ENCODE measurements at places on chromosomes 3 and 15.

DNA sequence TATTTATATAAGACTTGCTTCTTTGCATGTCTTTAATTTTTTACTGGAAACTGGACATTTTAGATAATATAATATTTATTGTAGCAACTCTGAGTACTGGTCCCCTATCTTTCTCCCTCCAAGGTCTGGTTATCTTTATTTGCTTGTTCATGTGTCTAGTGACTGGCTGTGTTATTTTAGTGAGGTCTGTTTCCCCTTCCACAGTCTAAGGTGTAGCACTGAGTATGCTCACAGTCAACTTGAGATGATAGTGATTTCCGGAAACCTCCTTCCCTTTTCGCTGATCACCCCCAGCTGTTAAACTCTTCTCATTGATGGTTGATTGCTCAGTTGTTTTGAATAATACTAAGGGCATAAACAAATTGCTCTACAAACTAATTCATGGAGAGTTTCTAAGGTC lies 37.0 kb downstream of the PCNP start:
- H3K27ac ChIP-seq = no peak overlapping the region
- H3K4me3 ChIP-seq = no peak overlapping the region
- H3K4me1 ChIP-seq = no peaks in the 10 kb centered on the region

DNA sequence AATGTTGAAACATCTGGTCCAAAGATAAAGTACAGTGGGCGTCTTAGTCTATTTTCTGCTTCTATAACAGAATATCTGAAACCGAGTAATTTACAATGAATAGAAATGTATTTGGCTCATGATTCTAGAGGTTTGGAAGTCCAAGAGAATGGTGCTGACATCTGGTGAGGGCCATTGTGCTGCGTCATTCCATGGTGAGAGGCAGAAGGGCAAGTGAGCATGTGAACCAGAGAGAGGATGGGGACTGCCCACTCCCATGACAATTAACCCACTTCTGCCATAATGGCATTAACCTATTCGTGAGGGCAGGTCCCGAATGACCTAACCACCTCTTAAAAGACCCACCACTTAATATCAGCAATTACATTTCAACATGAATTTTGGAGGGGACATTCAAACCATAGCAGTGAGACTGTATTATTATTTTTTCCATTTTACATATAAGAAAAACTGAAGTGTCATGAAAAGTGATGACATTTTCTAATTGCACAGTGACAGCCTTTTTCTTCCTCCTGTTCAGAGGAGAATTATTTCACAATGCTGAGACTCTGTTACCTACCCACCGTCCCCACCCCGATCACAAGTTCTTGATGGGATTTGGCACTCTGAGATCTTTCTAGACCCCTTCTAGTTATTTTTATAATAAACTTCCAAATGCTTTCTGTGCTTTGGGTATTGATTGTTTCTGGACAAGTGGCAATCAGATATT lies 238.8 kb downstream of the RPLP1 start:
- H3K4me1 ChIP-seq = no peaks in the 10 kb centered on the region
- H3K27me3 ChIP-seq = peaks cover 2% of the 10 kb centered on the region
- DNase-seq = no peak
- H3K27ac ChIP-seq = no peak overlapping the region
- H3K4me3 ChIP-seq = no peak overlapping the region

GRCh38 chr3:128683957-128684356 lies 33.3 kb upstream of the RPN1 start:
- H3K27me3 ChIP-seq = no peaks in the 10 kb centered on the region
- H3K4me3 ChIP-seq = no peak overlapping the region
- peaks cover 33% of the 10 kb centered on the region for H3K4me1 ChIP-seq
- H3K36me3 ChIP-seq = peaks cover 2% of the 10 kb centered on the region
- no peak for DNase-seq
- no peak overlapping the region for H3K27ac ChIP-seq

DNA sequence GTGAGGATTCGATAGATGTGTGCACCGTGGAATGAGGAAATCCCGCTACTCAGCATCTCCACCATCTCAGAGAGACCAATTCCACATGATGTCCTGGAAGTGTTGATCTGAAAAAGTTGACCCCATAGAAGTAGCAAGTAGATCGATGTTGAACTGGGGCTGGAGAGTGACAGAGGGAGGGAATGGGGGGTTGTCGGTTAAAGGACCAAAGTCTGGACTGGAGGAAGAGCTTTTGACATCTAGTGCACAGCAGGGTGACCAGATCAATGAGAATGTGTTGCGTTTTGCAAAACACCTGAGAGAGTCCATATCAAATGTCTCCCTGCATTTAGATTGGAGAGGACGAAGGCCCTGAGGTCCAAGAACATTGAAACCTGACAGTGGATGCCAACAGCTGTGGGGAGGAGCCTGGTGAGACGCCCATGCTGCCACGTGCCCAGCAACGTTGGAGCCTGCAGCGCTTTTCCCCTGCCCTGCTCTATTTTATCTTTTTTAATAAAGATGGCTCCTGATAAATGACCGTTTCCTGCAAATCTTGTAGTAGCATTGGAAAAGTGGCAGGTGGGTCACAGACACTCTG lies 30.1 kb upstream of the RPL32 start:
- no peak for DNase-seq
- no peaks in the 10 kb centered on the region for H3K36me3 ChIP-seq
- H3K27ac ChIP-seq = no peak overlapping the region
- no peak overlapping the region for H3K4me3 ChIP-seq
- H3K27me3 ChIP-seq = peaks cover 17% of the 10 kb centered on the region
- peaks cover 9% of the 10 kb centered on the region for H3K4me1 ChIP-seq

DNA sequence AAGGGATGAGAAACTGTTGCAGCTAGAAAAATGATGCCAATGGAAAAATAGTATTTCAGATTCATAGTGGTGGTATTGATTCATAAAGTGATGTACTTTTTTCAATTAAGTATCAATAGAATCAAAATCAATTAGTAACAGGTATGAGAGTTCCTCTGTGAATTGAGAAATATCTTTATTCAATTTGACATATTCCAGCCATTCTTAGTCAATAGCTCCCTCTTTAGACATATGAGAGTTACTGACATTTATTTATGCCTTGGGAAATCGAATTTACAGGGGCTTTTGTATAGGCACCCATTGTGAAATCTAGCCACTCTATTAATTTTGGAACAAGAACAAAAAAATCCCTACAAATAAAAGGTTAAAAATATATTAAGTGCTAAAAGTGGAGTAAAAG lies 386.9 kb upstream of the CNTN3 start:
- no peak overlapping the region for H3K27ac ChIP-seq
- DNase-seq = no peak
- no peaks in the 10 kb centered on the region for H3K27me3 ChIP-seq
- H3K36me3 ChIP-seq = no peaks in the 10 kb centered on the region
- no peak overlapping the region for H3K4me3 ChIP-seq

DNA sequence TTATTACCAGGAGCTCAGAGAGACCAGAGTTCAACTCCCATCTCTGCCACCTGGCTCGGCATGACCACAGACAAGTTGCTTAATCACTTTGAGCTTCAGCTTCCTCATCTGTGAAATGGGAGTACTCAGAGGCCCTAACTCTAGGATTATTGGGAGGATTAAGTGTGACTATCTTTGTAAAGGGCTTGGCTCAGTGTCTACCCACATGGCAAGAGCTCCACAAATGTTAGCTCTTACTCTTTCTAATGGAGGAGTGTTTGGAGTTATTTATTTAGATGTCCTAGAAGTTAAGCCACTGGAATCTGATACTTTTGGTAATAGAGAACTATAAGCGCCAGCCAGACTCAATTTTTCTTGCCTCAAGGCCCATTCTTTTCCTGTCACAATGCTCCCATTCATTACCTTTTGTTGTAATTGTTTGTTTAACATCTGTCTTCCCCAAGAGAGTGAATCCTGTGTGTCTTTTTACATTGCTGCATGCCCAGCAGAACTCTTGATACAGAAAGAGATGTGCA lies 12.3 kb upstream of the LMCD1 start:
- H3K4me1 ChIP-seq = no peaks in the 10 kb centered on the region
- H3K4me3 ChIP-seq = no peak overlapping the region
- no peaks in the 10 kb centered on the region for H3K36me3 ChIP-seq
- no peak for DNase-seq

DNA sequence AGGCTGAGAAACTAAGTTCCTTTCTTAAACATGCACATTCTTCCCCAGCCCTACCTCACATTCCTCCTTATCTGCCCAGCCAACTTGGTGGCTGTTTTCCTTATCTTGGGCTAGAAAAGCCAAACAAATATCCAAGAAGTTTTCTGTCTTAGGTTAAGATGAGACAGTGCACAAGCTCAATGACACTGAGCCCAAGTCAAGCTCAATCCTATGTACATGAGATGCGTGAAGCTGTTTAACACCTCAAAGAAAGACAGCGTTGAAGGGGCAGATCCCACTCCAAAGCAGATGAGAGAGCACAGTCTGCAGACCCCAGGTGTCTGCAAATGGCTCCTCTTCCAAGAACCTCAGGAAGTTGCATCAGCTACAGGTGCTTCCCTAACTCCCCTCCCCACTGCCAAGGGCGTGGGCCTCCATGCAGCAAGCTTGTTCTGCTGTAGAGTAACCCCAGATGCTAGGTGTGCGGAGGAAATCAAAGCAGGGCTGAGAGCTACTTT lies 16.6 kb downstream of the LRRC2 start:
- no peaks in the 10 kb centered on the region for H3K27me3 ChIP-seq
- H3K36me3 ChIP-seq = no peaks in the 10 kb centered on the region
- no peak for DNase-seq
- no peak overlapping the region for H3K27ac ChIP-seq
- H3K4me3 ChIP-seq = no peak overlapping the region

DNA sequence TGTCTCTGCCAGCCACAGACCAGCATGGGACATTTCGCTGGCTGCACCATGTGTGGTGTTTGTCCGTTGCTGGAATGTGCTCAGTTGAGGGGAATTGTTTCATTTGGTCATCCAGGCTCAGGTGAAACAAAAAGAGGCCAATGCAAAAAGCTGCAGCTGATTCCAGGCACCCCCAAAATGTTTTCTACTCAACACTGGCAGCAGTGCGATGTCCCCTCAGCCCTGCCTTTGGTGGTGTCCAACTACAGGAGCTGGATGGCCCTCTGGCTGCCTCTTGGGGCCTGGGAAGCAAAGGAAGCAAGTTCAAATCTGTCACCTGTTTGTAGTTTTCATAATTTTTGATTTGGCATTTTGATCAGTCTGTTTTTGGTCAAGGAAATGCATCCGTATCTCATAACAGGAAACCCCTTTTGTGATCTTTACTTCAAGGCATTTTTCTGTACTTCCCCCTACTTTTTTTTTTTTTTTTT lies 141.8 kb downstream of the EEFSEC start:
- DNase-seq = no peak
- H3K27me3 ChIP-seq = no peaks in the 10 kb centered on the region
- H3K36me3 ChIP-seq = peaks cover 20% of the 10 kb centered on the region
- peaks cover 46% of the 10 kb centered on the region for H3K4me1 ChIP-seq
- H3K4me3 ChIP-seq = no peak overlapping the region

- no peak for DNase-seq
- H3K36me3 ChIP-seq = no peaks in the 10 kb centered on the region
- peaks cover 3% of the 10 kb centered on the region for H3K4me1 ChIP-seq
- no peak overlapping the region for H3K27ac ChIP-seq
- H3K4me3 ChIP-seq = no peak overlapping the region
These were observed 60.2 kb upstream of the ABHD2 start for GRCh38 chr15:89028036-89028435.

DNA sequence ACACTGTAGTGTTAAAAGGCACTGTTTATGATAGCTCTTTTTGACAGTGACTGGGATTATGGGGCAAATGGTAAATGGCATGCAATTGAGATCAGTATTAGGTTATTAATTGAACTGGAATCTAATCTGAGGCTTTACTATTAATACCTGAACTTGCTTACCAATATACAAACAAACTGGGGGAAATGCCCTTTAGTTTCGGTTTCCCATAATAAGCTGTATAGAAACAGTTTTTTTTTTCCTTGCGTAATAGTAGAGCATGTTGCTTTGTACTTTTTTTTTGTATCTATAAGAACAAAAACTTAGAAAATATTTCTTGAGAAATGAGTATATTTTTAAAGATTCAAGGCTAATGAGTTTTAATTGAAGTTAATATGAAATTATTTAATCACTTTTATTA lies 95.0 kb downstream of the FNDC3B start:
- no peak for DNase-seq
- no peaks in the 10 kb centered on the region for H3K27me3 ChIP-seq
- H3K36me3 ChIP-seq = peaks cover 4% of the 10 kb centered on the region
- H3K4me1 ChIP-seq = peaks cover 61% of the 10 kb centered on the region
- no peak overlapping the region for H3K27ac ChIP-seq

- peaks cover 18% of the 10 kb centered on the region for H3K27me3 ChIP-seq
- no peak overlapping the region for H3K27ac ChIP-seq
- H3K36me3 ChIP-seq = no peaks in the 10 kb centered on the region
- no peak for DNase-seq
- H3K4me3 ChIP-seq = no peak overlapping the region
These were observed 210.8 kb upstream of the ROPN1 start for GRCh38 chr3:124202754-124203153.

GRCh38 chr15:69466733-69467132 lies 14.1 kb downstream of the RPLP1 start:
- no peak for DNase-seq
- H3K36me3 ChIP-seq = no peaks in the 10 kb centered on the region
- no peaks in the 10 kb centered on the region for H3K27me3 ChIP-seq
- peaks cover 38% of the 10 kb centered on the region for H3K4me1 ChIP-seq
- no peak overlapping the region for H3K27ac ChIP-seq

- peak; percentile 47 for DNase-seq
- H3K4me1 ChIP-seq = peaks cover 56% of the 10 kb centered on the region
- peak overlapping the region; percentile 78 for H3K27ac ChIP-seq
- H3K27me3 ChIP-seq = no peaks in the 10 kb centered on the region
- H3K4me3 ChIP-seq = no peak overlapping the region
- H3K36me3 ChIP-seq = no peaks in the 10 kb centered on the region
These were observed 60.4 kb upstream of the CHD2 start for GRCh38 chr15:92839696-92840095.

DNA sequence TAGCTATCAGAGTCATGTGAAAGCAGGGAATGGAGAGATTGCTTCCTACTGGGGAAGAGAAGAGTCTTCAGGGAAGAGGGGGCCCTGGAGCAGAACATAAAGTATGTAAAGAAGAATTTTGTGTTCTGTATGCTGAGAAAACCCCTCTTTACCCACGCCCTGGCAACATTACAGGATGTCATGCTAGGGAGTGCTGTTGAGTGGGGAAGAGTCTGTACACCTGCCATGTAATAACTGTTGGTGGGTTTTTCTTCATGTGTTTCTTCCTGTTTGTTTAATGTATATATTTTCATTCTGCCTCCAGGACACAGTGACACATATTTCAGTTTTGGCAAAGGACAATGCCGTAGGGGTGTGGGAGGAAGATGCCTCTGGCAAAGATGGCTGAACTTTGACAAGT lies 122.8 kb upstream of the LPP start:
- no peak overlapping the region for H3K27ac ChIP-seq
- no peaks in the 10 kb centered on the region for H3K36me3 ChIP-seq
- DNase-seq = no peak
- H3K27me3 ChIP-seq = no peaks in the 10 kb centered on the region

- DNase-seq = no peak
- no peak overlapping the region for H3K4me3 ChIP-seq
- no peaks in the 10 kb centered on the region for H3K4me1 ChIP-seq
- no peaks in the 10 kb centered on the region for H3K36me3 ChIP-seq
- no peak overlapping the region for H3K27ac ChIP-seq
- H3K27me3 ChIP-seq = peaks cover 8% of the 10 kb centered on the region
These were observed 8.1 kb downstream of the INSYN1 start for GRCh38 chr15:73745073-73745472.
